ENCODE measurements at places on chromosomes 12 and 14.
A peak's percentile ranks its signal among the peaks of the same experiment; 100 is the strongest.

- DNase-seq = no peak
Measured at GRCh38 chr12:108858311-108859074, 1.1 kb upstream of the SSH1 start.

DNA sequence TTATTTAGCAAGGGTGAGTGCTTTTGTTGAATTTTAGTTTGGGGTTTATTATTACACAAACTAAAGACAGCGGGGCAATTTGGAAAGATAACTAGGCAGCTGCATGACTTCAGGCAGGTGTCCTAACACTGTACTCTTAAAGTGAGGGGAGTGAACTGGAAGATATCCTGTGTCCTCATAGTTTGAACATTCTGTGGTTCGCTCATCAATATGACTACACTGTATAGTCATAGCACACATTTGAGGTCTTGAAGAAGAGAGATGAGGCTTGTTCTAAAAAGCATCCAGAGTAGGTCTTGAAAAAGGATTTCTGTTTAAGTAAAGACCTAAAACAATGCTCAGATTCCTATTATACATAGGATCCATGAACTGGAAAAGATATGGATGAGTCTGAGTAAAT lies 1.7 kb upstream of the MAP3K9 start:
- DNase-seq = no peak

DNA sequence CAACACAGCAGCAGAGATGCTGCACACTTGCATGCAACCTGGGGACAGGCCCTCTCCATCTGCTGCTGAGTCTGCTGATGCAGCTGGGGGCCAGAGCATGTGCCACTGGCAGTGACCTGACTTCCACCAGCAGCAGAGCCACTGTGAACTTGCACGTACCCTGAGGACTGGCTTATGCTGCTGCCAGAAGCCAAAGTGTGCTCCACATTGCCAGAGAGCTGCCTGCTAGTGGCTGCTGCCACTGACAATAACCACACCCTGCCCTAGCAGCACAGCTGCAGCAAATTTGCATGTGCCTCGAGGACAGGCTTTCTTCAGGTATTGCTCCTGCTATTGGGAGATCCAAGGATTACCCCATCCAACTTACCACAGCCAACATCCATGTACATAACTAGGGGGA lies 4.5 kb upstream of the PRR4 start:
- no peak for DNase-seq

DNA sequence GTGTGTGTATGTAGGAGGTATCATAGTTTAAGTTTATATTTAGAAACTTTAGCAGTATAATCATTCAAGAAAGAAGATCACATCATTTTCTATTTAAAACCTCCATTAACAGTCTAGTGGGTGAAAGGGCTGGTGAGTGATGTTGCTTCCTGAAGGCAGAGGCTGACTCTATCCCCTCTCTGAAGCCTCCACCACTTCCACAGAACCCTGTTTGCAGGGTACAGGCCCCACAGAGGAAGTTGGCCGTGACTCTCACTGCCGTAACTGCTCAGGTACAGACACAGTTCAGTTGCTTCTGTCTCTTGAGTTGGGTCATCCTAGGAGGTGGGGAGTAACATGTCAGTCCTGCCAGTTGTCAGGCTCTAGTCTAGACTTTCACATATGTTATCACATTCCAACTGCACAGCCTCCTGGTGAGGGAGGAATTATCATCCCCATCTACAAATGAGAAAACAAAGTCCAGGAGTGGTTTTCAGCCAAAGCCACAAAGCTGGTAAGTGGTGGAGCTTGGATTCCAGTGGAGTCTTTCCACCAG lies 31.5 kb downstream of the CFL2 start:
- DNase-seq = no peak

DNA sequence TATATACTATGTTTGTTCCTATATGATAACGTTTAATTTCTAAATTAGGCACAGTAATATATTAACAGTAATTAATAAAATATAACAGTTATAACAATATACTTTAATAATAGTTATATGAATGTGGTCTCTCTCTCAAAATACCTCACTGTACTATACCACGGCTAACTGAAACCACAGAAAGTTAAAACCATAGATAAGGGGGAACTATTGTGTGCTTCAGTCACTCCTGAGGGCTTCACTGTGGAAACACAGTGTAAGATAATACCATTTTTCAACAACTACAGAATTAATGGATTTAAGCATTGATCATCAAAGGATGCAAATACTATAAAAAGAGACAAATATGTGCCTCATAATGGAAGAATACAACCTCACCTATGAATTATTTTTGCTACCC lies 266.4 kb upstream of the RGS6 start:
- no peak for DNase-seq

DNA sequence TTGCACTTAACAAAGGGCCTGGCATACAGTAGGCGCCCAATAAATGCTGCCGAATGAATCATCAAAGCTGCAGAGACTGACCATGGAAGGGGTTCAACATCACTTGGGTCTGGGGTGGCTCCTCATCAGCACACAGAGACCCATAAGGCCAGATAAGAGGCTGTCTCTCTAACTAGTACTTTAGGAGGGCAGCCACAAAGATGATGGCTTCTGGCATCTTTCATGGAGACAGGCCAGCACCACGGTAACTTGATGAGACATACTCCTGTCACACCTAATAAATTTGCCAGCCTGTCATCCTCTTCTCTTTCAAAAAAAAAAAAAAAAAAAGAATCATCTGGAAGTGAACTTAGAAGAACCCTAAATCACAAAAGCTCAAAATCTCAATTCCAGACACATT lies 3.4 kb downstream of the PRIMA1 start:
- no peak for DNase-seq

- DNase-seq = no peak
Measured at GRCh38 chr12:18160901-18161300, 70.9 kb upstream of the RERGL start.

DNA sequence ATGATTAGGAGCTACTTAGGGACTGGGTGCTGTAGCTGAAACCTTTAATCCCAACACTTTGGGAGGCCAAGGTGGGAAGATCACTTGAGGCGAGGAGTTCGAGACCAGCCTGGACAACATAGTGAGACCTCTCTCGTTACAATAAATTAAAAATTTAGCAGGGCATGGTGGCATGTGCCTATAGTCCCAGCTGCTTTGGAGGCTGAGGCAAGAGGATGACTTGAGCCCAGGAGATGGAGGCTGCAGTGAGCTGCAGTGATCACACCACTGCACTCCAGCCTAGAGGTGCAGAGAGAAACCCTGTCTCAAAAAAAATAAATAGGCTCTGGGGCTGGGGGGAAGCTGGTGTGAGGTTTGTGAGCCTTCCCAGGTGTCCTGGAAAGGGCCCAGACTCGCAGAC lies 97.2 kb downstream of the FBXL14 start:
- DNase-seq = no peak

GRCh38 chr12:131217024-131217586 lies 263.4 kb downstream of the ADGRD1 start:
- no peak for DNase-seq

DNA sequence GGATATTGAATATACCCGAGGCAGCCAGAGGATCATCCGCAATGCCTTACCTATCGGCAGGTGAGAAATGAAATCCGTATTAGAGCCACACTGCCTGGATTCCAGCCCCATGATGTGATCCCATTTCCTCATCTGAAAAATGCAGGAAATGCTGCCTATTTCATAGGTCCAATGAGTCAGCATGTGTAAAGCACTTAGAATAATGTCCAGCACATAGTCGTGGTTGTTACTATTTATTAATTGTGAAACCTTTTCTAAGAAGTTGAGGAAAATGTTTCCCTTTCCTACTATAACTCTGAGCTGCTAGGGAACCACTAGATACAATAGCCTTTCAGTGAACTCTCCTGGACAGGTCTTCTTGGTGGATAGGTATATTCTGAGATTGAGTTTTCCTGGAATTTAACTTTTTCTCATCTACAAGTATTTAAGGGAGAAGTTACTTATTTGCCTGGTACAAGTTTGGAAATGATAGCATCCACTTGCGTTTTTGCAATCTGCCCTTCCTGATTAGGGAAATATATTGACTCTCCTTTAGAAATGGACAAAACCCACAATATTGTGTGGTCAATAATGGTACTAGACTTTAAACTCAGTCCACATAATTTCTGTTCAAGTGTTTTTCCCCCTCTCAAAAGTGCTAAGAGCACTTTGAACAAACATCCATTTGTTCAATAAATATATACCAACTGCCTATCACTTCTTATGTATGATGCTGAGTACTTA lies 12.2 kb downstream of the POLR3B start:
- peak; percentile 4 for DNase-seq

DNA sequence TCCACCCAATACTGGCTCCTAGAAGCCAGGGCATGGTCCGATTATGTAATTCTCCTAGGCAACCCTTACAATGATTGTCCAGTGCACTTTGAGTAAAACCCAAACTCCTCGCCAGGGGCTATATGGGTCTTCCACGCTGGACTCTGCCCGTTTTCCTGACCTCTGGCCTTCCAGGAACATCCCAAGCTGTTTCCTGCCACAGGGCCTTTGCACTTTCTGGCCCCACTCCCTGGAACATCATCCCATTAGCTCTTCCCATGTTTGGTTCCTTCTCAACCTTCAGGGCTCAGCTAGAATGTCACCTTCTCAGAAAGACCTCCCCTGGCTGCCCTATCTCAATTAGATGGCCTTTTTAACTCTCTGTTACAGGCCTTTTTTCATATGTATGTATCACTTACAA lies 85.4 kb downstream of the IRF2BPL start:
- DNase-seq = no peak

DNA sequence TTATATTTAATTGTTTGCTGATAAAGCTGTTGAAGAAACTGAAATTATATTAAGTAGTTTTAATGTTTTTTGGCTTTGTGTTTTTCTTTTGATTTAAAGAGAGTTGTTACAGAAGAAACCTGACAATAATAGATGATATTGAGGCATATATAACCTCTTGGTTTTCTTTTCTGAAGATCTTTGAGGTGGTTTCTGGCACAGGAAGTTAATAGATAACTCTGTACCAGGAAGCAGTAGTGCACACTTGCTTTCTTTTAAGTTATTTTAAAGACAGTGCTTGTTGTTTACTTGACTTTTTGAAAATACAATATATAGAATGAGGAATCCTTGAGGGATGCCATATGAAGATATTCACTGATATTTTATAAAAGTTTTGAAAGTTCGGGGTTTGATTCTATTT lies 209.0 kb upstream of the FBXO33 start:
- no peak for DNase-seq

DNA sequence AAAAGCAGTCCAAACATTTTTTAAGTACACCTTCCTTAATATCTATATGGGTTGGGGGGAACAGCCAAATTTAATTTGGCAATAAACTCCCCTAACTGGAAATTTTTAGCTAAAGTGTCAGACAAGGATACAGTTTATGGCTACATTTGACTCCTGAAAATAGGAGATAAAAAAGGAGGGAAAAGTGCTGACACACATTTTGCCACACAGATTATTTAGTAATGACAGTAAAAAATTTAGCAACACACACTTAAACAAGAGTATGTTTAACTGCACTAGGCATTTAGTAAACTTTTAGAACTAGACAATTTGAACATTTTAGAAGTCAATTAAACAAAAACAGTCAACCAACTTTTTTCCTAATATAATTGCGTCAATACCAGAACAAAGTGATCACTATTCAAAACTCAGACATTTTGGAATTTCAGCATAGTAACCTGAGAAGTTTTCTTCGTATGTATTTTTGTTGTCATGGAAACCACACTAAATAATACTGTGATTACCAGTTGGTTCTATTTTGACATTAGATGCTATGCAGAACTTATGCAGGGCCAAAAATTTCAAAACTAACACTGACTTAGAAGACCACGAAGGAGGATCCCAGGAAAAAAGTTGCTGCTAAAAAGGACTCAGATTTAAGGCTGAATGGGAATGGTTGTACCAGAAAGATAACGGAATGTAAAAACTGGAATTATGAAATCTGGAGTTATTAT lies 13.4 kb downstream of the GMFB start:
- DNase-seq = no peak
